ENCODE measurements at places on chromosomes 2 and 18.

DNA sequence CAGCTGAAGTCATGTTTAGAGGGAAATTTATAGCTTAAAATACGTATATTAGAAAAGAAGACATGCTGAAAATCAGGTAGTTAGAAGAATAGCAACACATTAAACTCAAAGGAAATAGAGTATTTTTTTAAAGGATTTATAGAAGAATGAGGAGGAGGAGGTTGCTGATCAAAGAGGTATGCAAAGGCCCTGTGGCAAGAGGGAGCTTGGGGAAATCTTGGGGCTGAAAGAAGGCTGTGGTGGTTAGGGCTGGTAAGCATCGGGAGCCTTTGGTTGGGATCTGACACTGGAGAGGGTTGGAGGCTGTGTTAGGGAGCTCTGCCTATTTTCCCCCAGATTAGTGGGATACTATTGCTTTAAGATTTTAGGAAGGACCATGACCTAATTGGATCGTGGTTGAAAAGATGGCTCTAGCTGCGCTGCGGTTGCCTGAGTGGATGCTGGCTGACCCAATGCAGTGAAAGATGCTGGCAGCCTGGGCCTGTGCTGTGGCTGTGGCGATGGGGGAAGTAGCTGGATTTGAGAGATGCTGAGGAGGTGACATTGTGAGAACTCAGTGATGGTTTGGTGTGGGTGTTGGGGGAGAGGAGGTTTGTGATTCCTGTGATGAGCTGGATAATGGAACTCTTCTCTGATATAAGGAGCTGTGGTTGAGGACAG, 11.7 kb downstream of the DGKD start:
- no peak for DNase-seq

GRCh38 chr2:158740621-158741020, 54.5 kb upstream of the DAPL1 start:
- no peak for DNase-seq

DNA sequence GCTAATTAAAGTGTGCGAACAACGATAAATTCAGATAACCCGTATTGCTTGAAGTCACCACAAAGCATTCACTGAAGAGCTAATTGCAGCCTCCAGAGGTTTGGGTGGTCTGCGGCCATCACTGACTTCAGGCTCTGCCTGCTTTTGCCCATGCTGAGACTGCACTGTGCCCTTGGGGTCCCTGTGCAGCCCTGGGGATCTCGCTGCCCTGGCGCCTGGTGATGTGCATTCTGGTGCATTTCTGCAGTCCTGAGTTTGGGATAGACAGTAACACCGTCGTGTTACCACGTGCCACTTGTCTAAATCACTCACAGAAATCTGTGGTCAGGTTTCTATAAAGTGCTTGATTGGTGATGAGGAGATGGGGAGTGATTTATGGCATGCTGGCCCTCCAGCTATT, 27.6 kb downstream of the LDLRAD4 start:
- no peak for DNase-seq

- no peak for DNase-seq
These were observed 19.9 kb downstream of the MBP start for GRCh38 chr18:77112747-77113092.

- peak; percentile 56 for DNase-seq
These were observed 632 bp downstream of the AFTPH start for GRCh38 chr2:64524604-64525316.

DNA sequence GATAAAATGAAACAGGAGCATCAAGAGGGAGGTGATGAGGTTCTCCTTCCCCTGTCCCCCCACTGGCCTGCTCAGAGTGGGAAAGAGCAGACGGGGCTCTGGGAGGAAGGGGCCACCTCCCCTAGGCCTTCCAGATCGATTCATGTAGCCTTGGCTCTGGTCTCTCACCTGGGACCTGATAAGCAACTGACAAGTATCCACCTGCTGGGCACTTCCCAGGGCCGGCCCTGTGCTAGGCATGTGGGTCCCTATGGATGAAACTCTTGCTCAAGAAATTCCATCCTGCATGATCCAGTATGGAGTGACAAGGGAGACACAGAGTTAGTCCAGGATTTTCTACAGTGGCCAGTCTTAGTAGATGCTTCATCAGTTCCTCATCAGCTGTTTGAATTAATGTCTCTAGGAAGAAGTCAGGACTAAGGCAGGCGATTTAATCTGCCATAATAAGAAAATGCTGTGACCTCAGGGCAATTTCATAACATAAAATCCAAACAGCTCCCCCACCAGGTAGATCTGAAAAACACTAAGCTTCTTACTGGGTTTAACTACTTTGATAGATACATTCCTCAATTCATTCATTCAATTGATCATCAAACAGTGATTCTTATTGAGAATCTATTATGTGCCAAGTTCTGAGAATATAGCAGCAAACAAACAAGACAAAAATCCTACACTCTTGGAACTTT, 44.7 kb upstream of the ZFP36L2 start:
- DNase-seq = no peak

DNA sequence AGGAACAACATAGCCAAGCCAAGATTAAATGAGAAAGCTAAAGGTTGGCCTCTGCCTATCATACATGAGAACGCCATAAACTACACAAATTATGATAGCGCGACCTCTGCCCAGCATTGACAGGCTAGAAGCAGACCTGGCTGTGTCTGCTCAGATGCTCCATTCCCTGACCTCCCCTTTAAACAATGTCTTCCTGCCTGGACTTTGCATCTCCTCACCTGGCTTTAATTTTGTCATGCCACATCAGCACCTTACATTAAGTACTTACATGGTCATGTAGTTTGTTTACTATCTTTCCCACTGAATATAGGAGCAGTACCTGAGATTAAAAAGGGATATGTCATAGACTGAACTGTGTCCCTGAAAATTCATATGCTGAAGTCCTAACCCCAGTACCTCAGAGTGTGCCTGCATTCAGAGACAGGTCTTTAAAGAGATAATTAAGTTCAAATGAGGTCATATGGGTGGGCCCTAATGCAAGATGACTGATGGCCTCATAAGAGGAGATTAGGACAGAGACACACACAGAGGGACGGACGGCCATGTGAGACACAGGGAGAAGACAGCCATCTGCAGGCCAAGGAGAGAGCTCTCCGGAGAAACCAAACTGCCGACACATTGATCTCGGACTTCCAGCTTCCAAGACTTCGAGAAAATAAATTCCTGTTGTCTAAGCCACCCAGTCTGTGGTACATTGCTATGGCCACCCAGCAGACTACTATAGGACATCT, 103.7 kb downstream of the BIN1 start:
- DNase-seq = no peak

DNA sequence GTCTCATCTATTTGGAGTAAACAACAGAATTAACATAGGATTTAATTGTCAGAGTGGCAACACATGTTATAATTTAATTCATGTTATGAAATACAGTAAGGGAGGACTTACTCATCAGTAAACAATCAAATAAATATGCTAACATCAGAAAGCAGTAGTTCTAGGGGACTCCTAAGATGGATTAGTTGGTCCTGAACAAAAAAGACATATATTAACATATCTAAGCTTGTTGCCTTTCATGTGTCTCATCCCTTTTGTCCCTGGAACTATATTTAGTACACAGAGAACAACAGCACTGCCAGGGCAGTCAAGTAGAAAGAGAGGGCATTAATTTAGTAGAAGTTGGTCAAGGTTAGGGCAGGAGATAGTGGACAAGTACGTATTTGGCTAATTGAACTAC, 117.8 kb upstream of the FZD5 start:
- no peak for DNase-seq

DNA sequence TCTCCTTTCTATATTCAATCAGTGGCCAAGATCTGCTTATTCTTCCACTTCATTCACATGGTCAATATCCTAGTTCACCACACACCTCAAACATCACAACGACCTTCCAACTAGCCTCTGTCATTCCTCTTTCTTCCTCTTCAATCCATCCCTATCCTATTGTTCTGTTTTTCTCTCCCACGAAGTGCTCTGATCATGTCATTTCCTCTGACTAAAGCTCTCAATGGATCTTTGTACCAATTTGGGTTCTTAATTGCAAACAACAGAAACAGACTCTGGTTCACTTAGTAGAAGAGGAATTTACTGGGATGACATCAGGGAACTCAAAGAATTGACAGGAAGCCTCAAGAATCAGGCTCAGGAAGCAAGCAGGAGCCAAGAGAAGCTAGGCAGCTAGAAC, 23.5 kb downstream of the WNT10A start:
- DNase-seq = no peak

DNA sequence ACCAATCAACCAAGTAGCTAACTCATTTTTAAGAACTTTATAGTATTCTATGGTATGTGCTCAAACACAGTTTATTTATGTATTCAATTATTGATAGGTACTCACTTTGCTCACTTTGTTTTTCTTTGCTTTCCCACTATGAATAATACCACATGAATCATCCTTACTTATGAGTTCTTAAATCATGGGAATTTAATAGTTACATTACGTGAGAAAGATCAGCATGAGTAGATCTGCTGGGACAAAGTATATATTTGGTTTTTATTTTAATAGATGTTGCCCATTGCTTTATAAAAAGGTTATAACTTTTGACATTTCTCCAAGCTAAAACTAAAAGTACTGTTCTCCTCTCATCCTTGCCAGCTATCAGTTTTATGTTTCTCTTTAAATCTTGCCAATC, 390.7 kb downstream of the LRATD1 start:
- no peak for DNase-seq

GRCh38 chr18:79400091-79400590, 4.4 kb downstream of the NFATC1 start:
- peak; percentile 48 for DNase-seq

- no peak for DNase-seq
These were observed 73.9 kb downstream of the NDUFA10 start for GRCh38 chr2:239951129-239951734.

All from HEK293T (cell line).